ENCODE measurements at places on chromosomes 12 and 14.
A peak's percentile ranks its signal among the peaks of the same experiment; 100 is the strongest.

DNA sequence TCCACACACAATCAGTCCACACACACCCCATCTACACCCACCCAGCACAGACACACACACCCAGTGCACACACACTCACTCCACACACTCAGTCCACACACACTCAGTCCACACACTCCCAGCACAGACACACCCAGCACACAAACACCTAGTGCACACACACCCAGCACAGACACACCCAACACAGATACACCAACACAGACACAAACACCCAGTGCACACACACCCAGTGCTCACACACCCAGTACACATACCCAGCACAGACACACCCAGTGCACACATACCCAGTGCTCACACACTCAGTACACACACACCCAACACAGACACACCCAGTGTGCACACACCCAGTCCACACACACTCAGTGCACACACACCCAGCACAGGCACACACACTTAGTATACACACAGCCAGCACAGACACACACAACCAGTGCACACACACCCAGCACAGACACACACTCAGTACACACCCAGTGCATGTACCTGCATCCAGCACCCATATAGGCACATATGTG lies 63.8 kb downstream of the ADGRD1 start:
- DNase-seq = no peak

DNA sequence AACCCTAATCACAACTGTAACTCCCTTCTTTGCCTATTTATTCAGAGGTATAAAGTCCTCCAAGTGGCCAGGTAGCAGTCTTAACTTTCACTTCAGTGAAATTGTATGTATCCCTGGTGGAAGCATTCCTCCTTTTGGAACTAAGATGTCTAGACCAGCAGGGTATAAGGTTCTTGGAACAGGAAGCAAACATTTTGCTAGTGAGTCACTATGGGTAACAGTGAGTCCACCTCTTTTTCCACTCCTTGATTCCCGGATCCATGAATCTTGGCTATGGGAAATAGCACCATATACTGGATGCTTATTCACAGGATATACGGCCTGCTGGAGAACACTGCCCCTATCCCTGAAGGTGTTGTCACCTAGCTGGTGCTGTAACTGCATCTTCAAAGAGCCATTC lies 80.2 kb downstream of the KCNA5 start:
- no peak for DNase-seq

DNA sequence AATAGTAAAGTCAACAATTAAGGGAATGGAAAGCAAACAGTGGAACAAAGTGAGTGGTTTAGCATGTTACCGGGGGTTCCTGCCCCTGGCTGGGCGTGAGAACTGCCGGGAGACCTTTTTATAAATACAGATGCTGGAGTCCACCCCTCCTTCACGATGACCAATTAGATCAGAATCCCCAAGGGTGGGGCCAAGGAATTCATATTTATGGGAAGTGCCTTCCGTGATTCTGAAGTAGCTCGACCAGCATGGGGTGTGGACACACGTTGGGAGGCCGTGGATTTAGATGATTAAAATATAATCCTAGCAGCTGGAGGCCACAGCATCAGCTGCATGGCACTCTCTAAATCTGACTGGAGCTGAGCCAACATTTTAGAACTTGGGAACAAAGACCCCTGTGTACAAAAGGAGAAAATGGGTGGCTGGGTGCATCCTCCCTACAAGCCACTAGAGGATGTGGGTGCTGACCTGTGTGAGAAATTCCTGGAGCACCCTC lies 87.9 kb downstream of the SRRM4 start:
- no peak for DNase-seq

- DNase-seq = no peak
These were observed 590 bp downstream of the DDIT3 start for GRCh38 chr12:57519796-57520052.

GRCh38 chr12:25884920-25885234 lies 73.6 kb upstream of the RASSF8 start:
- DNase-seq = no peak

- peak; percentile 48 for DNase-seq
These were observed 75.0 kb downstream of the TGFB3 start for GRCh38 chr14:75906680-75907280.

GRCh38 chr12:27751386-27752047 lies 28.5 kb upstream of the KLHL42 start:
- DNase-seq = no peak

- DNase-seq = no peak
These were observed 2.2 kb upstream of the PPTC7 start for GRCh38 chr12:110585231-110585799.

DNA sequence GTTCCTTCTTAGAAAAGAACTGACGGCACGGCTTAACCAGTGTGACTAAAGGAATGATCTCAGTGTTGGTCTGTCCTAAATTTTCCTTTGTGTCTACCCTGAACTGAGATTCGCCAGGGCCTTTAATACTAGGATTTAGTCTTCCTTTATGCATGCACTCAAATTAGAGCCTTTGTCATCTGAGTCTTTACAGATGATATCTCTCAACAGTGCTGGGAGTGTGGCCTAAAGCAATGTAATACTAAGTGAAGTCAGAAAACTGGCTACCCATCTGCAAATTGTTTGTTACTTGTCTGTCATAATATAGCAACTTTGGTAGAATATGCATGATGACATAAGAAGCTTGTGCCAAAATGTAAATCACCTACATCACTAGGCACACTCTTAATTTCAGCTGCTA lies 95.4 kb downstream of the PTPRO start:
- DNase-seq = no peak

DNA sequence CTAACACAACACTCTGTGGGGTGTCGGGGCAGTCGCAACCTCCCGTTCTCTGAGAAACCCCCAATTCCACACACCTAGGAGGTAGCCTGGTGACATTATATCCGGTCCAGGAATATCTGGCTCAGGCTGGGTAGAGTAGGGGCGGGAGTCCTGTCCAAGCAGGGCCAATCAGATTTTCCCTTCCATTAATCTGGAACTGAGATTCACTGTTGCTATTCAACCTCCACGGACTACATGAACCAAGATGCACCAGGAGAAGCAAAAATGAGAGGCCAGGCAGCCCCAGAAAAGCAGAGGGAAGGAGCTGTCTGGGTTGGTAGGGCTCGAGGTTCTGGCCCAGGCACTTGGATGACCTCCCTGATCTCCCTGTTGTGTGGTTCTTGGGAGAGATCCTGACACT lies 51.0 kb downstream of the NINJ2 start:
- no peak for DNase-seq

DNA sequence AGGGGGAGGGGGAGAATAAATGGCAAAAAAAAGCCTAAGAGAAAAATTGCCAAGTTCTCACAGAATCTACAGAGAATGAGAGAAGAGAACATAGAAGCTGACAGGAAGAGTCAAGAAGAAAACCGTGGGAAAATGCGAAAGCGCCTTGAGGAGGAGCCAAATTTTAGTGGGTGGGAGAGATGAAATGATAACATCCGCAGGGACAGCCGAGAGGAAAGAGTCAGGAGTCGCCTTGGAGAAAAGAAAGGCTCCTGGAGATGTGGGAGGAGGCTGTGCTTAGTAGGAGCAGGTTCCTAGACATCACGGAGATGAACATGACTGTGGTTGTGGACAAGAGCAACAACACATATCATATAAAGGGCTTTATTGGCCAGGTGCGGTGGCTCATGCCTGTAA lies 49.4 kb downstream of the PHLDA1 start:
- DNase-seq = no peak

- no peak for DNase-seq
These were observed 62.0 kb downstream of the ST8SIA1 start for GRCh38 chr12:22272335-22273151.

DNA sequence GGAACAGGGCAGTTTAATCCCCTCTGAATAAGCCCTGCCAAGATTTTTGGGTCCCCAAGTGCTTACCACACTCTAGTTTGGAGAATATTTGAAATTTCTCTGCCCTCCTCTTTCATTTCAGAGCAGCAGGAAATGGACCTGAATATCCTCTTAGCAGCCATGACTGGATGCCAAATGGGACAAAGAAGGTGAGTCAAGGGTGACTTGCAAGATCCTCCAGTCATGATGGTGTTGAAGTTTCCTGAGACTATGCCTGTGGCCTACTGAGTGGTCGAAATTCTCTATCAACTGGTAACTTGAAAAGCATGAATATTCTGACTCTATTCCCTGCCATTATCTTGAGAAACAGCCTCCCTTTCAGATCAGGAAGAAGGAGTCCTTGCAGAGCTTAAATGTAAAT lies 1674.7 kb upstream of the SEL1L start:
- no peak for DNase-seq

- DNase-seq = no peak
These were observed 156.4 kb upstream of the FRMD6 start for GRCh38 chr14:51495319-51495718.

GRCh38 chr12:88836156-88836555 lies 255.9 kb upstream of the KITLG start:
- DNase-seq = no peak

- peak; percentile 14 for DNase-seq
These were observed 3.6 kb downstream of the TNS2 start for GRCh38 chr12:53053218-53054111.

GRCh38 chr12:125033288-125033687 lies 31.9 kb upstream of the AACS start:
- no peak for DNase-seq

- DNase-seq = no peak
These were observed 24.4 kb upstream of the KITLG start for GRCh38 chr12:88604646-88605045.

DNA sequence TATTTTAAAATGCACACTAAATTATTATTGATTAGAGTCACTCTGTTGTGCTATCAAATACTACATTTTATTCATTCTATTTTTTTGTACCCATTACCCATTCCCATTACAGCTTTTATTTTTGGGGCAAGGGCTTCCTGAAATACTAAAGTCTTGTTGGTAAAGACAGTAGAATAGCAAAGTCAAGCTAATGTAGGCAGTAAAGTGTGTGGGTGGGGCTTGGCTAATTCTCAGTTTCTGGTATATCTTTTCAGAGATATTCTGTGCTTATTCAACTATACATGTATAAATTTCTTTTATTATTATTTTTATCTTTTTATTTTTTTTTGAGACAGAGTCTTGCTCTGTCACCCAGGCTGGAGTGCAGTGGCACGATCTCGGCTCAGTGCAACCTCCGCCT lies 22.3 kb upstream of the PHC1 start:
- DNase-seq = no peak

DNA sequence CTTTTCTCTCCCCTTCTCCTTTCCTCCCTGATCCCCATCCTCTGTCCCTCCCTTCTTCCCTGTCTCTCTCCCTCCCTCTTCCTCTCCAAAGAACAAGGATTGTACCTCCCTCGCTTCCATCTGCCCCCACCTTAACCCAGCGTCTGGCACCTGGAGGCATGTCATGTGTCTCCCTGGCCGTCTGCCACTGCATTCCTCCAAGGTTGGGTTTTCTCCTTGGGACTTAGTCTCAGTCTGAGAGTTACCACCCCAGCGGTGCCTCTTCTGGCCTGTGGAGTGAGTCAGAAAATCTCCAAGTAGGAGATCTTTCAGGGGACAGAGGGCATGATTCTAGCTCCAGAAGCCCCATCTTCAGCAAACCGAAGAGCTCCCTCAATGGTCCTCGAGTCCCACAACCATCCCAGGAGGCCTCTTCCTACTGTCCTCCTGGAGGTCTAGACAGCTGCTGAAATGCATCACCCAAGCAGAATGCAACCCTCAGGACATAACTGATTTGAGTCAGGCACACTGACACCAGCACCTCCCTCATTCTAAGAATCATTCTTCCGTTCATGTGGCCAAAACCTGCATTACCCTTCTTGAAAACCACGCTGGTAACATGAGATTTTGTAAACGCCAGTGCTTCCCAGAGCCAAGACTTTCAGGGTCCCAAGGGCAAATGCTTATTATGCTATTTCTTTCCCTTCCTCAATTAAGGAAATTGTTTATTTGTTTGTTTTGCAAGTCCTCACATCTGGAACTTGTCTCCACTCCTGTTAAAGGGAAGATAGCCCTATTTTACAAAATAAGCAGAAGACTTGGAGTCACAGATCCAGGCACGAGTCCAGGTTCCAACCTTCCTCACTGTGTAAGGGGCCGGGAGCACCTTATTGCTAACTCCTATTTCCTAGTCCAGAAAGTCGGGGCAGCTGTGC lies 463.2 kb downstream of the BCL11B start:
- no peak for DNase-seq

- DNase-seq = no peak
These were observed 136.4 kb downstream of the MDGA2 start for GRCh38 chr14:47539031-47539461.

DNA sequence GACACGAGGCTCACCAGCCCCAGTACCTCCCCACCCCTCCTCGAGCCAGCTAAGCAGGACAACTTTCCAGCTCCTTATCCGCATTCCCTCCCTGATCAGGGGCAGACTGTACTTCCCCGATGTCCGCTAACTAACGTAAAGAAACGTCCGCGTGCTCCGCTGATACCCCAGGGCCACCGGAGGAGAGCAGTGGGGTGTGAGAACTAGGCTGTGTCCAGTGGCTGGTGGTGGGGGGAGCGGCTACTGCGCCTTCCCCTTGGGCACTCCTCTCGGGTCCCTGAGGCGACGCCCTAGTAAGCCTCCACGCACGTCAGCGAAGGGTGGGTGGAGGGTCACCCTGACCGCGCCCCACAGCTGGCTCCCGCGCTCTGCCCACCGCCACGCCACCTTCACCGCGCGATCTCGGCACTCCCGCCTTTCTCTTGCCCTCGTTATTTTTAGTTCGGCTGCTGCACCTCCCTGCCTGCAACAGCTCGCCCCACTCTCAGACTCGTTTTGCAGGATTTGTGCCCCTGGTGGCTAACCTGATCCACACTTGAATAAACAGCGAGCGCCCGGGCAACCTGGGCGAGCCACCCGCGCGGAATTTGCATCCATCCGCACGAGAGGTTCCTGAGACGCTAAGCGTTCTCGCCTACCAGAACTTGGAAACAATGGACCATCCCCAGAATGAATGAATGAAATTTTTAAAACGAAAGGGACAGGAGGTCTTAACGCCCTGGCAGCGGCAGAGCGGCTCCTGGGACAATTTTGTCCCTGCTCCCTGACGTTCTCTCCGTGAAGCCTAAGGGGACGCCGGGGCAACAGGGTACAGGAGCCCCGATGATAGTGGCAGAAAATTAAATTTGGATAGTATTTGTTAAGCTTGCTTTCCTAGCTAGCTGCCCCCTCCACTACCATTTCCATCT lies 6.9 kb upstream of the BMP4 start:
- DNase-seq = no peak

- DNase-seq = no peak
These were observed 6.7 kb upstream of the PTGER2 start for GRCh38 chr14:52307376-52307775.

DNA sequence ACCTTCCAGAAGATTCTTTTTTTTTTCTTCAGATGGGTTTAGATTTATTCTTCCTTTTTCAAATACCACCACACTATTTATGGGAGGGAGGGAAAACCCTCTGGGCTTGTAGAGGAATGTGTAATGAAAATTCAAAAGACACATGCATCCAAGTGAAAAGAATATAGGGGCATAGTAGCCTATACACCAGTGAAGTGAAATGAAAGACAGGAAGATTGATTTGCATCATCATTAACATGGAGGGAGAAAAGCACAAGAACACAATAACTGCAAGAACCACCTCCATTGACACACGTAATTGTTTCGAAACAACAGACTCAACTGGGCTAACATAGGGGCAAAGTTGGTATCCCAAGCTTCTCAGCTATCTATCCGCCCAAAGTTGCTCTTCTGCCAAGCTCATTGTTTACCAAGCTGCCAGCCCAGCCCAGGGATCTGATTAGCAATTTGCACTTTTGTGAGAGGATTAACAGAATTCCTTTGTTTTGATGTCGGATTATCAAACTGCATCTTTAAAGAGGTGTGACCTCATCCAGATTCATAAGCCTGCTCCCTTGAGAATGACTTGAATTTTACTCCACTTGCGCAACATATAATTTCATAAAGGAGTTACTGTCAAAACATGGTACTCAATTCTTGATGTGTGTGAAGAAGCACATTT lies 430.5 kb upstream of the SOX5 start:
- DNase-seq = no peak
